CD4-positive, alpha-beta T cell treated with Interleukin-15 for 4 hours (primary cell): ENCODE measurements at places on chromosomes 3 and 15.

GRCh38 chr3:157533298-157534070, 30.3 kb upstream of the VEPH1 start:
- DNase-seq: no peak

DNA sequence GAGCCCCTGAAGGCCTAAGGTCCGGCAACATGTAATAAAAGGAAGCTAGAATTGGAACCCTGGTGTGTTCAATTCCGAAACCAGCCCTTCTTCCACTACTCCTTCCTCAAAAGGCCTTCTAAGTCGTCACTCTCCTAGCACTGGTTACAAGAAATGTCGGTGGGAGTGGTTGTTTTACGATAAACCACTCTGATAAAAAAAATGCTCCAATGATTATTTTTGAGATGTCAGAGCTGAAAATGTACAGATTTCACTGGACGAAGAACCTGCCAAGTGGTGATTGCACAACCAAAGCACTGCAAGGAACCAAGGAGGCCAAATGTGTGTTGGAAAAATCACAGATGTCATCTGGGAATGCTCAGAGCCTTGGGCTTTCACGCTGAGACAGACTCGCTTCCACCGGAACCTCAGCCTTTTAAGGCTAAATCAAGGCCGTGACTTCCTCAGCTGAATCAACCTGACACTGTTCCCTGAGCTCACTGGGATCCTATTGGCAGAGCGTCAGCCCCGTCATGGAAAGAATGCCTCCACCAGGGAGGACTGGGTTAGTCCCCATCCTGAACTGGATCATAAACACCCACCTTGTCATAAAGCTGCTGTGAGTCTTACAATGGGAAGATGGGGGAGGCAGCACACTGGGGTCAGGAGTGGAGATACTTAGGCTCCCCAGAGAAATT, 108.1 kb upstream of the THBS1 start:
- no peak for DNase-seq

DNA sequence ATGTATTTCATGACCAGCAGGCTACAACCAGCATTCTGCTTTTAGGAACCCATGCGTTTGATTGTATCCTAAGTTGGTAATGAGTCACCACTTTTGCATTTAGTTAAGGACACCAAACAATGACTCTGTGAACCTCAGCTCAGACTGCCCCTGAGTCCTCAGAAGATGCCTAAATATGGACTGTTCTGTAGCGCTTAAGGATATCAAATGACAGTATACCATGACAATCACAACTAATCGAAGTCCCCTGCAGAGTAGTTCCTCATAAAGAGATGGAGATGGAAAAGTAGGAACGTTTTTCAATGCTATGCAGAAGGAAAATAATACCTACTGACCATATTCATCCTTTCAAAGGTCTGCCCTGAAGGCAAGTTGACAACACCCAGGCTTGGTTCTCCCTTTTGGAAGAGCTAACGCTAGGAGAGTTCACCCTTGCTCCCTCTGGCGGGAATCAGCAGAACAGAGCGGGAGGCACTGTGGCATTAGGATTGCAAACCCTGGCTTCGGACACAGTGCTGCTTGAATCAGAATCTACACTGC, 508.6 kb downstream of the FHIT start:
- no peak for DNase-seq

GRCh38 chr15:74788683-74789151, 6.8 kb downstream of the CSK start:
- peak; percentile 39 for DNase-seq

GRCh38 chr3:103440539-103441203, 1005.9 kb downstream of the ZPLD1 start:
- DNase-seq: no peak

DNA sequence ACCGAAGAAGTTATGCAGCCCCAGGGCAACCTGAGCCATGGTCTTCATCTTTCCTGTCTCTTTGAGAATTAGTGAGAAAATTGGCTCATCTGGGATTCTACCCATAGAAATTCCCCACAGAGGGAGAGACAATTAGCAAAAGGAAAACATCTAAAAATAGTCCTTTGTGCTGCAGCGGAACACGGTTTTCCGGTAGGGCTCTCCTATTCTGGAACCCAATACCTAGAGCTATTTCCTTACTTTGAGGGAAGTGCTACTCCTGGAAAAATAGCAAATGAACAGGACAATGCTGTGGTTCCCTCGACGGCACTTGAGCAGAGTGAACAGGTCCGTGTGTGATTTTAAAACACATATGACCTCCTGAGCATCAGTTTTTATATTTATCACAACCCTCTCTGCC, 210.5 kb downstream of the FGF12 start:
- DNase-seq: no peak

- no peak for DNase-seq
Observed at GRCh38 chr15:67444100-67444499, 76.8 kb upstream of the C15orf61 start.

- no peak for DNase-seq
Observed at GRCh38 chr15:67127965-67128364, 62.6 kb downstream of the SMAD3 start.

DNA sequence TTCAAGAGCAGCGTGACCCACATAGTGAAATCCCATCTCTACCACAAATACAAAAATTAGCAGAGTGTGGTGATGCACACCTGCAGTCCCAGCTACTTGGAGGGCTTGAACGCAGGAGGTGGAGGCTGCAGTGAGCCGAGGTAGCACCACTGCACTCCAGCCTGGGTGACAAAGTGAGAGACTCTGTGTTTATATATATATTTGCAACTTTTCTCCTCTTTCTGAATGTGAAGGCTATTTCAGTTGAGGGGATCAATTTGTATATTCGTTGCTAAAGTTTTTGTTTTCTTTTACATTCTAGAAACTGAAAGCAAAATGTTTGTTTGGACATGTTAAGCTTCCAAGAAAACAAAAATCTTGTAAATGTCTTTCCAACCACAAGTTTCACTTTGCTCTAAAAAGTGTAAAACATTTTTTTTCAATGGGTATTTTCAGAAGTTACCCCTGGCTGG, 29.8 kb upstream of the FAM98B start:
- DNase-seq: no peak

DNA sequence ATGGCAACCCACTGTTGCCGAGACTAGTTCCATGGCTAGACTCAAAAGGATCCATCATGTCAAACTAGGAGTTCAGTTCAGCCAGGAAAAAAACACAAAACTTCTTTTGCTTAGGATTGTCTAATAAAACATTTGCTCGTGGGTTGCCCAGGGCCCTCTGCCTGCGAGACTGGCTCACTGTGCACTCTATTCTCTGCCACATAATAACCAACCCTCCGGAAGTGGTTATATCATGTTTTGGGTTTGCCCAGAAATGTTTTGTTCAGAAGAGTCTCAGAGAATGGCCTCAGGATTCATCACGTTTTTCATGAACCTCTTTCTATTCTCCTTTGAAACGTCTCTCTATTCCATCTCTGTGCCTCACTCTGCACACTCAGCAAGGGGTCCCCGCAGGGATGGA, 216.1 kb downstream of the SV2B start:
- peak; percentile 54 for DNase-seq
